ENCODE measurements at places on chromosomes 16 and 17.

DNA sequence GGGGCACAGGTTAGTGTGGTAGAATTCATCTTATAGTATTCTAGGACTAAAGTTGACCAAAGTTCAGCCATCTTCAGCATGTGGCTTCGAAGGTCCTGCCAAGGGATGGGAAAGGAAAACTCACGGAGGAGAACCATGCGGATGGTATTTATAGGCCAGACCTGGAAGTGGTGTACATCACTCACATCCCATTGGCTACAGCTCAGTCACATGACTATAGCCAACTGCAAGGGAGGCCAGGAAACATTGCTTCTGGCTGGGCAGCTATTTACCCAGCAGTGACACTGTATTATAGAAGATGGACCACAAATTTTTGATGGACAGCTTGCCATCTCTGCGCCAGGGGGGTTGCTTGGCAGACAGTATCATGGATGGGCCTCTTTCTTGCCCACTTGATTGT is 35.7 kb upstream of the COQ7 start:
- DNase-seq = no peak

DNA sequence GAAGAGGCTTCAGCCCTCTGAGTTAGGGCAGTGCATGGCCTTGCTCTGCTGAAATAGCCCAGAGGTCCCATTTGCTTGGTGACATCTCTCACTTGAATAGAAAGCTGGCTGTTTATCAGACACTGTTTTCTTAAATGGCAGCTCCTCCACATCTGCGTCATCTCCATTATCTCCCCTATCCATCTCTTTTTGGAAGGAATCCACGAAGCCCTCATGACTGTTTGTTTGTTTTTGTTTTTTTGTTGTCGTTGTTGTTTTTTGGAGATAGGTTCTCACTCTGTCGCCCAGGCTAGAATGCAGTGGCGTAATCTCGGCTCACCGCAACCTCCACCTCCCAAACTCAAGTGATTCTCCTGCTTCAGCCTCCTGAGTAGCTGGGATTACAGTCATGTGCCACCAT is 16.6 kb downstream of the NAA60 start:
- no peak for DNase-seq

GRCh38 chr17:16342979-16343378 is 10.3 kb downstream of the CENPV start:
- no peak for DNase-seq

GRCh38 chr17:82108961-82109475 is 11.0 kb upstream of the FASN start:
- DNase-seq = no peak

DNA sequence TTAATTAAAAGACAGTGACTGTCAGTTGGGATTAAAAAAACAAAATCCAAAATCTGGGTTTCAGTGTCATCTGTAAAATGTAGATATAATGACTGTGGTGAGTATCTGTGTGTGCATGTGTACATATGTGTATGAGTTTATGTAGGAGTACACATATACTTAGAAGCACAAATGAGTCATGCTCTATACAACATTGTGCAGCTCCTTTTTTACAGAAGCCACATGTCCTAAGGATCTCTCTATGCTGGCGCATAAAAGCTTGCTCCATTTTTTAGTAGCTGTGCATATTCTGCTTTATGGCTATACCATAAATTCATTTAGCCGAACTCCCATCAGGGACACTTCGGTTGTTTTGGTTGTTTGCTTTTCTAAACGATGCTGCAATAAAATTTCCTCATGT is 125.2 kb upstream of the EEF2KMT start:
- no peak for DNase-seq

GRCh38 chr17:2030779-2031163 is 818 bp downstream of the DPH1 start:
- no peak for DNase-seq

DNA sequence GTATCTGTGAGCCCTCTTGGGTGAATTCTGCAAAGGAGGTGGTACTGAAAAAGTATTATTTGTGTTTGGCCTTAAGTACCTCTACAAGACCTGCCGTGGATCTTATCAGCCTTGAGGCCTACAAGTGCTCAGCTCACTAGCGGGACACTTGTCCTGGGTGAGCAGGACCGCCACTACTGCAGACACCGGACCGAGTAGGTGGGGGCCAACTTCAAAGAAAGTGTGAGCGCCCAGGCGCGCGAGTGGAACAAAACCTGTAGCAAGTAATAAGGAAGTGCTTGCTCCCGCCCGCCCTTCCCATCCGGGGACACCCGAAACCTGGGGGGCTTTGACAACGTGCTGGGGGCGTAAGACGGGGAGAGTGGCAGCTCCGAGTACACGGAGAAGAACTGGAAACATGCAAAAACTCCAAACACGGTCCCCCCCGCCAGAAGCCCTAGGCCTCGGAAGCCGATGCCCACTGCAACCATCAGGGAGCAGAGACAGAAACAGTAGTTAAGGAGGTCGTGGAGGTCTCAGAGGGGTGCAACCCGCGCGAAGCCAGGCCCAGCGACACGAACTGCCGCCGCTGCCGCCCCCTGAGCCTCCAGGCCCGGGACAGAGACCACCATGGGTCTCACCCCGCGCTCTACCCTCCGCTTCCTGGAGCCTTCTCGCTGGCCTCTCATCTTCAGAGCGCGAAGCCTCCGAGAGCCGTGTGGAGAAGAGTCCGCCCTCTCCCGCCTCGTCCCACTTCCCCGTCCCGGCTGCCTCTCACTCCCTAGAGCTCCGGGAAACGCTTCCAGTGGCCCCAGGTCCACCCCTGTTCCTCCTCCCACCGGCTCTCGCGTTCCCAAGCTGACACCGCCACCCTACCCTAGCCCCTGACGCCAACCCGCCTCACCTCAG is 537 bp downstream of the CNOT1 start:
- DNase-seq = no peak

- DNase-seq = no peak
Observed at GRCh38 chr17:17226451-17227265, 10.3 kb downstream of the FLCN start.

DNA sequence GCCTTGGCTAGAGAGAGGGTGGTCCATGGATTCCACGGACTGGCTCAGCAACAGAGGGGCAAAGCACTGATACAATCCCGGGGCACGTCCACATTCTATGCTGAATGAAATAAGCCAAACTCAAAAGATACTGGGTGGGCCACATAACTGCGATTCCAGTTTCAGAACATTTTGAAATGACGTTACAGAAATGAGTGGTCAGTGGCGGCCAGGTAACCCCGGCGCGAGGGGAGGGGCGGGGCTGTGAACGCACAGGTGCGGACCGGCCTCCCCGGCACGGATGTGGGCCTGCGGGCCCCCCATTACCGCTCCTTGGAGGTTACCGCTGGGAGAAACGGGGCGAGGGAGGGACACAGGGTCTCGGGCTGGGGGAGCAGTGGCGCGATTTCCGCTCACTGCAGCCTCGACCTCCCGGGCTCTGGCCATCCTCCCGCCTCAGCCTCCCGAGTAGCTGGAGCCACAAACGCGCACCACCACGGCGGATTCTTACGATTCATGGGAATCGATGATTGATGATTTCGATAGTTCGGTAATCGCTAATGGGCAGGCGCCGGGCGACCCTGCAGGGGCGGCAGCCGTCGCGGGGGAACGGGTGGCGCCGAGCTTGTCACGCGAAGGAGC is 559 bp downstream of the MVD start:
- DNase-seq = peak; percentile 34

- no peak for DNase-seq
Observed at GRCh38 chr16:2852003-2852730, 5.8 kb downstream of the PRSS22 start.

All from eye (tissue), 1 donor.